ENCODE measurements at places on chromosomes 1 and 21.

DNA sequence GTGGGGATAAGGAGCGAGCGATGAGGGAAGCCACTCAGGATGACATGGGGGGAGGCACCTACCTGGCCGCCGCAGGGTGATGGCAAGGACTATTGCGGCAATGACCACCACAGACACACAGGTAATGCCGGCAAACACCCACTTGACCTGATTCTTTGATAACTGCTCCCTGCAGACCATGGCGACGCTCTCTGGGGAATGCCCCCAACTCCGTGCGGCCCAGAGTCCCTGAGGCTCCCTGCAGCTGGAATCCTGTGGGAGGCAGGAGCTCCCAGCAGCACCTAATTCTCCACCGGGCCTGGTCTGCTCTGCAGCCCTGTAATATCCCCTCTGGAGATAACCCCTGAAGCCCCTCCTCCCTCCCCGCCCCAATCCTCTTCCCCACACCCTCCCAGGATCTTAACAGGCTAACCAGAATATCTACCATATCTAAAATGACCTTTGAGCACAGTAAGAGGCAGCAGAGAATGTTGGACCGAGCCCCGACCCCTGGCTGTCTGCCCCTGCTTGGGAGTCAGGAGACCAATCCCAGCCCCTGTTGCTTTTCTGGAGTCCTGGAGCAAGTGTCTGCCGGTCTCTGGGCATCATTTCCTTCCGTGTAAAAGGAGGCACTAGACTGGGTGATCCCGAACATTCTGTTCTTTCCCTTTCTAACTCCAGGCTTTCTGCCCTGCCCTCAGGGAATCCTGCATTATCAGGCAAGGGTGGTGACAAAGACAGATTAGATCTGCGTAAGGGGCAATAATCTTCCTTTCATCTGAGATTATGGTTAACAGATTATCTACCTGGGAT lies at the start of gene FAM151A:
TSS of gene FAM151A (minus strand) at position 310 of the 792 bp plus-strand sequence. CDS start at position 180, 130 bp downstream.
- DNase-seq = no peak

DNA sequence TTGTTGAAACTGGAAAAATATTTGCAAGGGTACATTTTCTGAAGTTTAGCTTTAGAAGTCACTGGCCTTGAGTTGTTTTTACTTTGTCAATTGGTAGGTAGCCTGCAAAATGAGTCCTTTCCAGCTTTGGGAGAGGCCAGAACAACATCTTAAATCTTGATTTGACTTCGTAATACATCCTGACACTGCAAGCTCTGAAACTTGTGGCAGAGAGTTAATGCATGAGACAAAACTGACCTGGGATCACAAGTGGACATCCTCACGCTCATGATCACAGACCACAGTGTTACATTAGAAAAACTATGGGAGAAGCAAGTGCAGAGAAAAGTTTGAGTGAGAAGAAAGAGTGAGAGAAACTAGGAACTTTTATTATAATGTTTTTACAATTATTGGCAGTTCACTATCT lies 550.9 kb downstream of the USP25 start:
- no peak for DNase-seq

DNA sequence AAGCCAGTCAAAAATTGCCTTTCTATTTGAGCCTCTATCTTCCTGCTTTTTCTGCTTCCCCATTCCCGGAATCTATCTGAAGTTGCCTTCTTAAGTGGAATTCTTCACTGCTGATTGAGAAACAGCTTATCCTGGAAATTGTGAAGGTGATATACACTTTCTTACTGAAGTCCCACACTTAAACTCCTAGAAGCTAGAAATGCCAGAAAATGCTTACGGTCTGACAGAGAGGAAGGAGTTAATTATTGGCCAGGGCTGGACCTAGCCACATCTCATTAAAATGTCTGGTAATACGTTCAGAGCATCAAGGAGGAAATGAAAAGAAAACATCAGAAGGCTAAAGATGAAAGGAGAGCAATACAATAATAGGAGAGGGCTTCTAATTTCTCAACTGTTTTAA lies 292.5 kb upstream of the SNX7 start:
- no peak for DNase-seq

DNA sequence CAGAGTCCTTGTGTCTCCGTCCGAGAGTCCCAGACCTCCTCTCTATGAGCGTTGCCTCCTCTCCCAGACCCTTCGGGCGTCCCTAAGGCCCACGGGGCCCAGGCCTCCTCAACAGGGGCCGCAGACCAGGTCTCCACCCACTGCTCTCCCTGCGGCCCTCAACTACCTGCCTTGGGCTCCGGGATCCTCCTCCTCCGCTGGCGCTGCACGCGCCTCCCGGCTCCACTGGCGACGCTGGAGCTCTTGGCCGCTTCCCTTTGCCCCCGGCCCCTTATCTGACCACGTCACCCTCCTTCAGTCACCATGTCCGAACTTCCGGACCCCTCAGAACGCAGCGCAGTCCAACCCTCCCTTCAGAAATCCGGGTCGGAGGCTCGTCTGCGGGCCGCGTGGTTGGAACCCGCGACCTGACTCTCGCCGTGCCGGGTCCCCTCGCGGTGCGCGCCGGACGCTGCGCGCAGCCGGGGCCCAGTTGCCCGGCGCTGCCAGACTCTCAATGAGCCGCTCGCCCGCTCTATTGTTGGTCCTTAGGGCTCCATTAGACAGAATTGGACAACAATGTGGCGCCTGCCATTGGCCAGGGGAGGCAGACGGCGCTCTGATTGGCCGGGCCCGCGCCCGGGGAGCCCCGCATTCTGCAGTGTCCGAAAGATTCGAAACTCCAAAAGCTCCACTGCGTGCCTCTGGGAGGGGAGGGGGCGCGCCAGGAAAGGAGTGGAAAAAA lies at the start of gene DMRTA2:
TSS of gene DMRTA2 (minus strand) at position 498 of the 724 bp plus-strand sequence. CDS start 1,907 bp downstream, outside the sequence.
- DNase-seq = no peak

- no peak for DNase-seq
Observed at GRCh38 chr1:107789817-107790524, 175.0 kb downstream of the VAV3 start.

DNA sequence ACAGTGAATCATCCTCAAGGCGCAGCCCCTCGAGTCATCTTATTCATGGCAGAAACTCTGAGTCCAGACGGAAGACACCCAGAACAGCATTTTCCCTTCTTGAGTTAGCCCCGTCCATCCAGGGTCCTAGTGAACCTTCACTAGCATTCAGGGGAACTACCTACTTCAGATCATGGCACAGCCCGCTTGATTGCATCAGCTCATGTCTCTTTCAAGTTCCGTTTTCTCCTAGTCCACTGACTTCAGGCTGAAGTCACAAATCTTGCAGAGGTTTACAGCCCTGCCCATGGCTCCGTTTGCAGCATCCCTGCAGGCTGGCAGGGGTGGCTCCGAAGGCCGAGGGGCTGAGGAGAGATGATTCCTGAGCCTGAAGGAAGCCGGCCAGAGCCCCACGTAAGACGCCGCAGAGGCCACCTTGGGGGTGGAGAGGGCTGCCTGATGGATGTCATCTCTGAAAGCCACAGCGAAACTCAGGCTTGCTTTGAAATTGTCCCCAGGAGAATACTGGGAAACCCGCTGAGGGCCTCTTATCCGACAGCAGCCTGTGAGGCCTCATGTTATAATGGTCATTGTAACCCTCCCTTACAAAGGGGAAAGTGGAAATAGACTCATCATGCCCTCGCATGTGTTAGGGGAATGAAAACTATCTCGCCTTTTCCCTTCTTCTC lies 310.2 kb upstream of the AJAP1 start:
- no peak for DNase-seq

DNA sequence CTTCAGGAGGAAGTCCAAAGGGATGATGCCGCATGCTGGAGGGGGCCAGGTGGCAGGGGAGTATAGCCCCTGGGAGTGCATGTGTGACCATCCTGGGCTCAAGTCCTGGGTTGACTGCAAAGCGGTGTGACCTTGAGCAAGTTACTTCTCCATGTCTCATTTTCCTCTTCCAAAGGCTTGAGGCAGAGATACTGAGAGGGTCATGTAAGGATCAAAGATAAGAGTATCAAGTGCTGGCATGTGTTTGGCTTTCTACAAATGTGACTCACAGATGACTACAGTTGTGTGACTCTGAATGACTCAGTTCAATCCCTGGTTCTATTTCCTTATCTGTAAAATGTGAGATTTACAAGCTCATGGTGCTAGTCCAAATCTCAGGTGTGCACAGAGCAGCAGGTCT lies 26.1 kb downstream of the PROK1 start:
- DNase-seq = peak; percentile 84

DNA sequence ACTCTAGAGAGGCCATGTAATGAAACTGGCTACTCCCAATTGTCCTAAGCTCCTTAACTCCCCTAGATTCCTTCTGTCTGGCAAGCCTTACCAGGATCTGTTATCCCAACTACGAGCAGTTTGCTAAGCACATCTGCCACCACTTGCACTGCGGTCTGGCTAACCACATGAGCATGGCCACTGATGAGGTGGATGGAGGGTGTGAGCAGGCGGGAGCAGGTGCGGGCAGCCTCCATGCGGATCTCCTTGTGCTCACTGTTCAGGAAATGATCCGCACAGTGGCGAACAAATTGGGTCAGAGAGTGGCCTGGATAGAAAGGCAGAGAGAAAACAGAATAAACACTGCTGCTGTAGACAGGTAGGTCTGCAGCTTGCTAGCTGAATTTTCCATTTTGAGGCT lies 24.0 kb downstream of the MTOR start:
- no peak for DNase-seq

DNA sequence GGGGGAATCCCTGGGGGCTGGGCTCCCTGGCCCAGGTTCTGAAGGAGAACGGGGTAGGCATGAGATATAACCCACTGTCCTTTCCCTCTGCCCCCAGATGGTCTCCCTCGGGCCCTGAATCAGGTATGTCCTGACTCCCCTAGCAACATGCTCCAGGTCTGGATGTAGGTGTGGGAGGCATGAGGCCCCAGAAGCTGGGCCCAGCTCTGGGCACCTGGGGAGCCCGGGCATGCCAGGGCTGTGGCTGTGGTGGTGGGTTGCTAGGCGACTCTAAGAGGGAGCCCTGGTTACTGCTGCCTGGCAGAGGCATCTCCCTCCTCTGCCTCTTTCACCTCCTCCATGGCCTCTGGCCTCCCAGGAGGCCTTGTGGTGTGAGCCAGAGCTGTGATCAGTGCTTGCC lies 16.2 kb downstream of the FOXO6 start:
- no peak for DNase-seq

DNA sequence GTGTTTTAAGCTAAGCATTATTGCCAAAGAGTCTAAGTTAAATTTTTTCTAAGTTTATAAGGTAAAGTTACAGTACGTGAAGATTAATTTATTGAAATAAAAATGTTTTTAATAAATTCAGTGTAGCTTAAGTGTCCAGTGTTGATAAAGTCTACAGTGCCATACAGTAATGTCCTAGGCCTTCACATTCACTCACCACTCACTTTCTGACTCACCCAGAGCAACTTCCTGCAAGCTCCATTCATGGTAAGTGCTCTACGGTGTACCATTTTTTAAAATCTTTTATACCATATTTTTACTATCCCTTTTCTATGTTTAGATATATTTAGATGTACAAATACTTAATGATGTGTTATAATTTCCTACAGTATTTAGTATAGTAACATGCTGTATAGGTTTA lies 173.2 kb downstream of the CACNA1E start:
- no peak for DNase-seq

- no peak for DNase-seq
Observed at GRCh38 chr1:108749081-108749480, 2.6 kb downstream of the STXBP3 start.

DNA sequence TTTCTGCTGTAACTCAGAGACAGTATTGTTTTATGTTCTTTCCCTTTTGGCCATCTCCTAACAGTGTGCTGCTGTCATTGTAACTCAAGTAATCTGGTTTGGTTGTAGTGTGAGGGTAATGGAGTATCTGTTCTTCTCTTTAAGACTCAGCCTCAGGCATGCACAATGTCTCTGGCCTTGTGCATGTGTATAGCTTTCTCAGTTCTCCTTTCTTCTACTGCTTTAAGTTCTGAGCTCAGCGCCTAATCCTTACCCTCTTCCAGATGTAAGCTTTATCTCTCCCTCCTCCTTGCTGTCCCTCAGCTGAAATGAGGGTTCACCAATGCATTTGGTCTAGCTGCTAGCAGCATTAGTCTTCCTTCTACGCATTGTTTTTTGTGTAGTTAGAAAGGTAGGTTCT lies 1420.4 kb upstream of the PRMT6 start:
- DNase-seq = no peak

- DNase-seq = no peak
Observed at GRCh38 chr1:45654540-45655280, 30.9 kb upstream of the CCDC17 start.

- no peak for DNase-seq
Observed at GRCh38 chr1:226601456-226601855, 52.9 kb downstream of the STUM start.

GRCh38 chr21:40952551-40953323 lies 105.8 kb upstream of the DSCAM start:
- DNase-seq = no peak

DNA sequence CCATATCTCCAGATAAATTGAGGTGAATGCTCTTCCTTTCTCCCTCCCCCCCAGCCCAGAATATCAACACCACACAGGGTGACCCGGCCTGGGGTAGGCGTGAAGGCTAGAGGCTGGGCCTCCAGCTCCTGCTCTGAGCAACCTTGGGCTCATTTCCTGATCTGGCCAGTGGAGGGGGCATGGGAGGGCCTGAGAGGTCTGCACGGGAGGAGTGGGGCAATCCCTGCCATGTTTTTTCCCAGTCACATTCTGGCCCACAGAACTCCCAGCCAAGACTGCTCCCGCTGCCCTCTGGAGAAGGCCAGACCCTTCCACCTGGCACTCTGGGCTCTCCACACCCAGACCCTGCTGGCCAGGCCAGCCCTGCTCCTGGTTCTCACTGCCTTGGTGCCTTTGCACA lies 3.9 kb downstream of the CLDN19 start:
- peak; percentile 61 for DNase-seq

DNA sequence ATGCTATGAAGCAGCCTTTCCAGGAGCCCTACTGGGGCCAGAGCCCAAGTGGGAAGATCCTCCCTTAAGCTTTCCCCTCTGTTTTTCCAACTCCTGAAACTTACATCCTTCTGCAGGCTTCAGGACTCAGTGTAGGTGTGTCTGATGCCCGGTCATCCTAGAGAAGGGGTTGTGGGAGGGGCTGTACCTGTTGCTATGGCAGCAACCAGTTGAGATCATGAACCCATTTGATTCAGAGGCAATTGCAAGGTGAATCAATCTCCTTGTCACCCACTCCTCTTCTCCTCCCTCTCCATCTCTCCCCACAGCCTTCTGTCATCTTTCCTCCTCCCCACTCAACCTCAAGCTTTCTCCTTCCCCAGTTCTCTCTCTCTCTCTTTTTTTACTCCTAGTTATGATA lies 151.8 kb downstream of the CACNA1E start:
- no peak for DNase-seq

GRCh38 chr1:190475421-190476141 lies 2.1 kb downstream of the BRINP3 start:
- peak; percentile 30 for DNase-seq

GRCh38 chr1:41623736-41624135 lies 139.3 kb upstream of the EDN2 start:
- DNase-seq = no peak

GRCh38 chr1:201751872-201752271 lies 77.1 kb upstream of the IPO9 start:
- DNase-seq = peak; percentile 46

DNA sequence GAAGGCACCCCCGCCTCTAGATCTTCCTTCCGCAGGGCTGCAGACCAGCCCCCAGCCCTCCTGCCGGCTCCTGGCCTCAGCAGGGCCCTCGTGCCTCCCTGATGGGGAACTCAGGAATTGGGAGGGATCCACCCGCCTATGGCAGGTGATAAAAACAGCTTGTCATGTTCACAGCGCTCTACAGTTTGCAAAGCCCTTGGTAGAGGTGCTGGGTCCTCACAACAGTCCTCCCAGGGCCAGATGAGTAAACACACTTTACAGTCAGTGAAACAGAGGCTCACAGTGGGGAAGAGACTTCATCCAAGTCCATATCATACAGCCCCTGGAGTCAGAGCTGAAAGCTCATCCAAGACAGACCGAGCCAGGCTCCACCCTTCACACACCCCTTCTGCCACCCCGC lies 97.0 kb upstream of the IFFO2 start:
- DNase-seq = no peak
